ENCODE measurements at places on chromosomes 4 and X.

GRCh38 chr4:2832309-2832980 is 11.2 kb upstream of the ADD1 start:
- no peak for DNase-seq

DNA sequence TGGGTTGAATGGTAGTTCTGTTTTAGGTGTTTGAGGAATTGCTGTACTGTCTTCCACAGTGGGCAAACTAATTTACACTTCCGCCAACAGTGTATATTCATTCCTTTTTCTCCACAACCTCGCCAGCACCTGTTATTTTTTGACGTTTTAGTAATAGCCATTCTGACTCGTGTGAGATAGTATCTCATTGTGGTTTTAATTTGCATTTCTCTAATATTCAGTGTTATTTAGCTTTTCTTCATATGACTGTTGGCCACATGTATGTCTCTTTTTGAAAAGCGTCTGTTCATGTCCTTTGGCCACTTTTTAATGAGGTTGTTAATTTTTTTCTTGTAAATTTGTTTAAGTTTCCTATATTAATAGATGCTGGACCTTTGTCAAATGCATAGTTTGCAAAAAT is 26.9 kb upstream of the WDR17 start:
- no peak for DNase-seq

DNA sequence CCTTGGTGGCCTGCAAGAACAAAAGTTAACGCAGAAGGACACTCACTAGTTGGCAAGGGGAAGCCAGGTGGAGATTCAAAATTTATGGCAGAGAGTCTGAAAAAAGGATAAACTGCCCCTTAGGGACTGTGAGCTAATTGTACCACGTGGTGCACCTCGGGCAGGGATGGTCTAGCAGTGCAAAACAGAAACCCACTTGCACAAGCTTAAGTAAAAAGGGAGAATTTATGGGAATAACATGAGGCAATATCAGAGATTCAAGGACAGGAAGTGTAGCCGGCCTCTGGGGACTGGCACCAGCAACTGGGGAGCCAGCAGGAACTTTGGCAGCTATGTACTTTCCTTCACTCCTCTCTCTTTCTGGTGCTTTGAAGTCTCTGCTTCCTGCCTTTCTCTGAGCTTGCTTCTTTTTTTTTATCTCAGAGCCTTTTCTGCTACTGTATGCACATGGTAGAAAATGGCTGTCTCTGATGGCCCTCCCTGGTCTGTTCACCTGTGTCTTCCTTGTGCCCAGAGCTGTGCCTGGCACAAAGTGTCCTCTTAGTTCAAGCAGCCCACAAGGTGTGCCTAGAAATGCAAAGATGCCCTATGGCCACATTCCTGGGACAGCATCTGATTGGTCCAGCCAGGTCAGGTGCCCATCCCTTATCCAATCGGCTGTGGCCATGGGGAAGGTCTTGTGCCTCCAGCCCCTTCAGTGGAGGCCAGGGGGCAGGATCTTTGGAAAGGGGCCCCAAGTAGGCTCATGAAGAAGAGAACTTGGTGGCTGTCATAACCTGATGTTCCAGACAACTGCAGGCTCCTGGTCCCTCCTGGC is 114.8 kb upstream of the ATP6AP2 start:
- no peak for DNase-seq

GRCh38 chrX:79162076-79162475 is 17.6 kb downstream of the GPR174 start:
- no peak for DNase-seq

- DNase-seq = no peak
These were observed 2.4 kb upstream of the SETD7 start for GRCh38 chr4:139558235-139559088.

- no peak for DNase-seq
These were observed 43.4 kb downstream of the C4orf51 start for GRCh38 chr4:145723336-145723735.

GRCh38 chr4:24489870-24490269 is 94.5 kb downstream of the DHX15 start:
- DNase-seq = no peak

GRCh38 chr4:130648570-130648969 is 1552.6 kb downstream of the C4orf33 start:
- no peak for DNase-seq

DNA sequence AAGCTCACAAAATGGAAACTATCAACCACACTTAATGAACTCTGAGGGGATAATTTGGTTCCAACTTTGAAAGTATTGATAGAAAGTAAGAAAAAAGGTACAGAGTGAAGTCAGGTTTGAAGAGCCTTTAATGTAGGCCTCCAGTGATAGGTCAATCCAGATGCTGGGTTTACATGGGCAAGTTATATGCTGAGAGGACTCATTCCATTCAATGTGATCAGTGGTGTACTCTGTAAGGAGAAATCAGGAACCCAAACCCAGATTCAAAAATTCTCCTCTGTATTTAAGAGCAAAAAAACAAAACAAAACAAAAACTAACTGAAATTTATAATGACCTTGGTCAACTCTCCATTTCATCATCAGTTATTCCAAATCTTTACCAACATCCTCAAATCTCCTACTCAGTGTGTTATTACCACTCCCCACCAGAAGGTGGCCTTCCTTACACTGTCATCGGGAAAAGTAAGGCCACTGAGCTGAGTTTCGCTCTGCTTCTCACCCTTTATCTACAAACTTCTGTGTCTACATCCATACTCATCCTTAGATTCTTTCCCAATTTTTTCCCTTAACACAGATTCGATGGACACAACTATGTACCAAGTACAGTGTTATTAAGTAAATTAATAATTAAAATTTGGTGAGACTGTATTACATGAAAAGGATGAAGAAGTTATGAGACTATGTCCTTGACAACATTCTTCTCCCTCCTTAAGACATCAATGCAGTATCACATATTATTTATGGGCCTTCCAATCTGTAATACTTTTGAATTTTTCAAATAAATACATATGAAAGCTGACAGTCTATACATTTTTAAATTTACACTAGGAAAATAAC is 88.3 kb downstream of the ZAR1 start:
- peak; percentile 72 for DNase-seq

- DNase-seq = no peak
These were observed 132.4 kb downstream of the EVC2 start for GRCh38 chr4:5575941-5576340.

- no peak for DNase-seq
These were observed 70.2 kb upstream of the BCOR start for GRCh38 chrX:40167850-40168479.

DNA sequence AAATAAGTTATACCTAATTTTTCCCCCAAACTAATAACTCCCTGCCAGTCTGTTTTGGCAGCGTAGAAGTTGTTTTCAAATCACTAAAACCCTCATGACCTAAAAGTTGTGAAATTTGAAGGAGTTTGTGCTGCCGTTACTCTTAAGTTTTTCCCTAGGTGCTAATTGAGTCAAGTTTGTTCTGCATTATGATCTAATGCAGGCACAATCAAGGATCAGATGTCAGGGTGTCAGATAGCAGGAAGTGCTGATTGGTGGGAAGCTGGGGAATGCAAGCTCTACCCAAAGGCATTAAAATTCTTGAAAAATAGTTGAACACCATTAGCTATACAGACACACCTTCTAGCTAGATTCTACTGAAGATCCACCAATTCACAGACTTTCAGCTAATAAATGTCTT is 51.9 kb downstream of the ARX start:
- no peak for DNase-seq

DNA sequence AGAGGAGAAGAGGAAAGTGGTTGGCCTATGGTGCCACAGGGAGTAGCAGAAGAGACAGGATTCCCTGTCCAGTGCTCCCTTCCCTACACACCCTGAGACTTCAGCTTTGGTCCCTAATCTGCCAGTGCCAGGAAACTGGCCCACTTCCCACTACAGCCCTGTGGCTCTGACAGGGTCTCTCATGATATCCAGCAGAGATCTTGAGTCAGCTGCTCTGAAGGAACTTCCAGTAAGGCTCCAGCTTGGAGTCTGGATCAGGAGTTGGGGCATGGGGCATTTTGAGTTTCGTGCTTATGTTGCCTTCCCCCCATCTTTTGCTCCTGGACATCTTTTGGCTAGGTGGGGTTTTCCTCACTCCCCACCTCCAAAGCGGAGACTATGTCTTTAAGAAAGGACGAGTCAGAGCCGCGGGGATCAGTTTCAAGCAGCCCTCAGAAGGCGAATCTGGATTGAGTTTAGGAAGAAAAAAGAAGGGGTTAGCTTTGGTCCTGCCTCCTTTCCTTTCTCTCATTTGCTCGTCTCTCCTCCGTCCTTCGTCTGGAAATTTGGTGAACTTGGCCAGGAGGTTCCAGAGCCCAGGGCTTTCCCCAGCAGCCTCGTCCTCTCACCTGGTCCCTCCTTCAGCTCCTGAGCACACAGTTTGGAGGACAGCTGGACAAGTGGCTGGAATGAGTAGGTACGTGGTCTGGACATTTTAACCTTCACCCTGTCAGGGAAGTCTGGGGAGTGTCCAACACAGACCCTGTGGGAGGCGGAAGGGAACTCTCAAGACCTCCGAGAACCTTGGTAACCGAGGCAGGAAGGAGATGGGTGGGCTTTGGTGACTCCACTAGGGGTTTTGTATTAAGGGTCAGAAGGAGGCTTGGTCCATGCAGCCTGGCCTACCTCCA is 104.4 kb downstream of the RTL5 start:
- DNase-seq = no peak

DNA sequence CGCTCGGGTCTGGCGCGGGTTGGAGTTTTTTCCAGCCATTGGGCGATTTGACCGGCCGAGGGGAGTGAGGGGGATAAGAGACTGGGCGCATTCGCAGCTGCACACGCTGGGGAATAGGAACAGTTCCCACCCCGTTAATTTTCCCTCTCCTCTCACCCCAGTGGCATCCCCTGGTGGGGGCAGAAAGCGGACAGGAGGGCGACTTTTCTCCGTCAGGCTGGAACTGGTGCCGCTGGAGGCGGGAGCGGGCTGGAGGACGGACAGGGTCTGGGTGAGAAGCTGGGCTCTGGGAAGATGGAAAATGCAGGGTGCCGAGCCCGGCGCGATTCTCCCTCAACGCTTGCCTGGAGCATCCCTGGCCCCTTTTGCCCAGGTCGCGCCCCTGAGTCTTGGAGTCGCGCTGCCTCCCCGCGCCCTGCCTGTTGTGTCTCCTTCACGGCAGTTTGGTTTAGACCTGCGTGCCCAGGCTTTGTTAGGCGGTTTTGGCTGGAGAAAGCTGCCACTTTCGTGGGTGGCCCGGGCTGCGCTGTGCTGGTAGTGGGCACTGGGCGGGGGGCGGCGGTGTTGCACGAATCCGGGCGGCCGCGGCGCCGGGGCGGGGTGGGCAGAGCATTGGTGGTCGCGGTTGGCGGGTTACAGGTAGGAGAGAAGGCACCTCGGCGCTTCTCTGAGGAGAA is 2.0 kb downstream of the ADGRL3 start:
- no peak for DNase-seq

- DNase-seq = no peak
These were observed 85.7 kb downstream of the TEX13C start for GRCh38 chrX:125405339-125405738.

- DNase-seq = no peak
These were observed 75.6 kb downstream of the CCNG2 start for GRCh38 chr4:77232653-77233052.

- no peak for DNase-seq
These were observed 72.5 kb upstream of the GPR34 start for GRCh38 chrX:41616255-41616654.

- peak; percentile 13 for DNase-seq
These were observed 47.3 kb upstream of the TLR3 start for GRCh38 chr4:186021461-186022167.

- no peak for DNase-seq
These were observed 99.3 kb downstream of the ANXA5 start for GRCh38 chr4:121597346-121597934.

GRCh38 chr4:82998898-82999297 is 11.7 kb downstream of the LIN54 start:
- no peak for DNase-seq

DNA sequence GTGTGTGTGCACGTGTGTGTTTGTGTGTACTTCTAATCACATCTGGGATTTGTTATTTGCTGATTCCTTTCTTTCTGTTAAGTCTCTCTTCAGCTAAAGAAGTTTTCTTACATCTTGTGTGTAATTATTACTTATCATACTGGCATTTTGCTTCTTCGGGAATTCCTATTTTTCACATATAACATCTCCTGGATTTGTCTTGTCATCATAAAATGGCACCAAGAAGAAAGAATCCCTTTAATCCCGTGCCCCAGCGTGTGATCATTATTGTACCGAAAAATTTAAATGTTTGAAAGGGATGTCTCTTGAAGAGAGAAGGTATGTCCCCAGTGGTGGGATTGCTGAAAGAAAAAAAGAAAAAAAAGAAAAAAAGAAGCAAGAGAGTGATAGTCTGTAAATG is 72.3 kb downstream of the ZFX start:
- no peak for DNase-seq

DNA sequence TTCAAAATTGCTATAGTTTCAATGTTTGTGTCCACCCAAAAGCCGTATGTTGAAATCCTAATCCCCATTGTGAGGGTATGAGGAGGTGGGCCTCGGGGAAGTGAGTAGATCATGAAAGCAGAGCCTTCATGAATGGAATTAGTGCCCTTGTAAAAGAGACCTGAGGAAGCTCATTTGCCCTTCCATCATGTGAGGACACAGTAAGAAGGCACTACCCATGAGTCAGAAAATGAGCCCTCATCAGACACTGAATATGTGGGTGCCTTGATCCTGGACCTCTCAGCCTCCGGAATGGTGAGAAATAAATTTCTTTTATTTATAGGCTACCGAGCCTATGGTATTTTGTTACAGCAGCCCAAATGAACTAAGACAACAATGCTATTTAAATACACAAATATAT is 57.7 kb upstream of the EFHC2 start:
- DNase-seq = no peak

DNA sequence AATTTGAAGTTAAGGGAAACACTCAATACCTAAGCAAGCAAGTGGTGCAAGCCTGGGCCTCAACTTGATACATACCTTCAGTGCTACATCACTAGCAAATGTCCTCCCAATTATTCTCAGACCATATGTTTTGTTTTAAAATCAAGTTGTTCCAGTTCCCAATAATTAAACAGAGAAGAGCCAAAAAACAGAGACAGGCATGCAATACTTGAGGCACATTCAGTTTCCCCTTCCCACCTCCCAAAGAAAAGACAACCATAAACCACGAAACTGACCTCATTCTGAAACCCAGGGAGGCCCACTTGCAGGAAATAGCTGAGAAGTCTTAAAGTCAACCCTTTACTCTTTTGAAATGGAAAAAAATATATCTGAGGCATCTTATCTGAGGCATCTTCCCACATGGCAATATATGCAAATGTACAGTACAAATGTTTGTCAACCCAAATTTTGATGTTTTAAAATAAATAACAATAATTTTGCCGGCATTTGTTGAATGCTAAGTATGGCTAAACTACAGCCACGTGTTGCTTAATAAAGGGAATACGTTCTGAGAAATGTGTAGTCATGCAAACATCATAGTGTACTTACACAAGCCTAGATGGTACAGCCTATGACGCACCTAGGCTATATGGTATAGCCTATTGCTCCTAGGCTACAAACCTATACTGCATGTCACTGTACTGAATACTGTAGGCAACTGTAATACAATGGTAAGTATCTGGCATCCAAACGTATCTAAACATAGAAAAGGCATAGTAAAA is 147.5 kb downstream of the TSPAN5 start:
- DNase-seq = peak; percentile 96
